ENCODE measurements at places on chromosomes 2 and 18. TPM values are rescaled to one million over a fixed set of nuclear protein-coding genes. Genes with fewer than 3 reads are reported as not detected.

The TMEM178A gene
- 102 TPM for polyA plus RNA-seq

The FAM98A gene
- 58.5 TPM for polyA plus RNA-seq

The BCS1L gene
- polyA plus RNA-seq: 58.6 TPM

The PSD4 gene
- polyA plus RNA-seq: 10.0 TPM

The NT5C1B gene
- 1.5 TPM for polyA plus RNA-seq

The ALPG gene
- not detected for polyA plus RNA-seq

The POTEI gene
- 0.08 TPM for polyA plus RNA-seq

The IER3IP1 gene
- polyA plus RNA-seq: 36.3 TPM

DNA sequence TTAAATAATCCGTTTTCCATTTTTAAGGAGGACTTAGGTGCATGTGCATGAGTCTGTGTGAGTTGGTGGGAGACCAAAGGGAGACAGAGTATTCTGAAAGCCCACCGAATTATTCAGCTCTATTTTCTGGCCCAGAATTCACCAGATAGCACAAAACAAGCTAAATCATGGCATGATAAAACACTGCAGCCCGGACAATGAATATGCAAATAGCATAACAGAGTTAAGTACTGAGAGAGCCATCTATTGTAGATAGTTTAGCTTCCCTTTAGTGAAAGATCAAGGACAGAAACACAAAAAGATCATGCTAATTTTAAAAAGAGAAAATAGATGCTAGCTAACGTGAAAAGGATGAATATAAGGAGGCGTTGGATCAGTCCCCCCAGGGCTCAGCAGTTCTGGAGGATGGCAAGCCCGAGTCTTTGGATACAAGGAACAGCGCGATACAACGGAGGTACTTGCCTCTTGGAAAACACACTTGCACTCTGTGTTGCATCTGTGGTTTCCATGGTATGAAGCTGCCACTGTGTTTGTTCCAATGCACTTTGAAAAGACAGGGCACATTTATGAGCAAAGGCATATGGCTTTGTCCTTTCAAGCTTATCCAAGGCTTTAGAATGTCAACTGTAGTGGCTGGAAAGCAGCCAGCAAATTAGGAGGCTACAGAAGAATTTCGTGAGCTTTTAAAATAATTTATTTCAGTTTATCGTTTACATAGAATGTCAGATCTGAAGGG is 119.9 kb downstream of the LYPD1 start:
- no peak for DNase-seq

DNA sequence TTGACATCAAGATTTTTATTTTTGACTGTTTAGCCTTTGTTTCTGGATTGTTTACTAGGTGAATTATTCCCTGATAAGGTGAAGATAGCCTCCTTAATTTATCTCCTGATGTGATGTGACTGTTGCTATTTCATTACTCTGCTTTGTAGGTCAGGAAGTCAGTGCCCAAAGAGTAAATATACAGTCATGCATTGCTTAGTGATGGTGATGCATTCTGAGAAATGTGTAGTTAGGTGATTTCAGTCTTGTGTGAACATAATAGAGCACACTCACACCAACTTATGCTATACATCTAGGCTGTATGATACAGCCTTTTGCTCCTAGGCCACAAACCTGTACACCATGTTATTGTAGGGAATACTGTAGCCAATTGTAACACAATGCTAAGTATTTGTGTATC is 102.4 kb upstream of the THUMPD2 start:
- no peak for DNase-seq

DNA sequence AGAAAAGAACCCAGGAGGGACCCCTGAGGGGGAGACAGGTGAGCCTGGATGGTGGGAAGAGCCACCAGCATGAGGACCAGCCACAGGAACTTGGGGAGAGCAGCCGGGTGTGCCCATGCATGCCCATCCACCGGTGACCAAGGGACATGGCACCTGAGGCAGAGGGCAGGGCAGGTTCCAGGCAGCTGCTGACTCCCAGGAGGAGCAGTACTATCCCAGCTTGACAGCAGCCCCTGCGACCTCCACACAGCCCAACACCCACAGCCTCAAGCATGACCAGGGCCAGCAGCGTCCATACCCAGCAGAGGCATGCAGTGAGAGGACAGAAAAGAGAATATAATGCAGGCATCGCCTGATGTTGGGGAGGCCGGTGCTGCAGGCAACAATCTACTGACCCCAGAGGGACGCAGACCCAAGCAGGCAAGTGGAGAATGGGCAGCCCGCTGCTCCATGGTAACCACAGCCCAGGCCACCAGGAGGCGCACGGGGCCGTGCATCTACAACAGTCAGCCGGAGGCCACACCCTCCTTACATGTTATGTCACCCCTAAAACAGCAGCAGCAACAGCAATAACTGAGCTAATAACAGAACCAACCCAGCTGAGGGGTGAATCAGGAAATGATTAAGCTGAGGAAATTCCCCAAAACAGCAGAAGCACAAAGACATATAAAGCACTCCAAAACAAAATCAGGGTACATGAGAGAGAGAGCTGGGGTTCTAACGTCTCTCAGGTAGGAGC is 44.1 kb downstream of the ANKMY1 start:
- peak; percentile 46 for DNase-seq

GRCh38 chr2:44360749-44361329 is 455 bp downstream of the PREPL start:
- DNase-seq: peak; percentile 59

DNA sequence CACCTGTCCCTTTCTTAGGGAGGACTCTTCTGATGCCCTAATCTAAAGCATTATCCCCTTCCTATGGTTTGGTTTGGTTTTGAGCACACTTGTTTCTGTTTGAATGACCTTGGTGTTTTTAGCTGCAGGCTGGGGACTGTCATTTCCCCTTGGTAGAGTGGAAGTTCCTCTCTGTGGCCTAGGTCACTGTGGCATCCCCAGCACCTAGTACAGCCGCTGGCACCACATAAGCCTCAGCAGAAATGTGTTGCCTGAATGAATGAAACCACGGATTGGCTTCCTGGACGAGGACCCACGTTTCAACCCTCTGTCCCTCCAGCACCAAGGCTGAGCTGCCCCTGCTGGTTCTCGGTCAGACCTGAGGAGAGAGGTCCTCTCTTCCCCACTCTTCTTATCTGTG is 159.9 kb downstream of the CTIF start:
- DNase-seq: no peak

- DNase-seq: peak; percentile 81
Measured at GRCh38 chr2:44479127-44479887, 117.6 kb downstream of the CAMKMT start.

DNA sequence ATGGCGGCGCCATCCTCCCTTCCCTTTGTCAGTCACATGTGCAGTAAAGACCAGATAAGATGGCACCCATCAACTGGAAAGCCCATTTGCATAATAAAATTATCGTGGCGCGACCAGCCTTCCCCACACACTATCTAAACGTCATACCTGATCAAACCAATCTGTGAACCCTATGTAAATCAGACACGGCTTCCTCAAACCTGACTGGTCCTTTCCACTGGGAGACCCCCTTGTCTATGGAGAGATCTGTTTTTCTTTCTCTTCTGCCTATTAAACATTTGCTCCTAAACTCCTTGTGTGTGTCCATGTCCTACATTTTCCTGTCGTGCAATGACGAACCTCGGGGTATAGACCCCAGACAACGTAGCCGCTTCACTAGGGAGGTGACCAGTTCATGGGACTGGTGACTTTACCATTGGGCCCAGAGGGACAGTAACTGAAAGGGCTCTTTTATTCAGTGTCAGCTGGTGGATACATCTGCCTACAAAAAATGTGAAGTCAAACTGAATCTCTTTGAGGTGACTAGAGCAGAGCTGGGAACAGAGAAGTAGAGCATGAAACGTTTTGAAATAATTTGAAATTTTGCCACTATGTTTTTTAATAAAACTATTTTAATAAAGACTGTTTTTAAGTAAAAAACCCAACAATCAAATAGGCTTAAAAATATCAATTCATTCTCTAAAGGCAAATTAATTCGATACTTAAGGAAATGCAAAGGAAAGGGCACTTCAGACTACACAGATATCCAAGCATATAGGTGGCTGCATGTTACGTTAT is 87.5 kb downstream of the SOCS6 start:
- no peak for DNase-seq

GRCh38 chr2:19812166-19812565 is 89.6 kb downstream of the TTC32 start:
- DNase-seq: no peak

DNA sequence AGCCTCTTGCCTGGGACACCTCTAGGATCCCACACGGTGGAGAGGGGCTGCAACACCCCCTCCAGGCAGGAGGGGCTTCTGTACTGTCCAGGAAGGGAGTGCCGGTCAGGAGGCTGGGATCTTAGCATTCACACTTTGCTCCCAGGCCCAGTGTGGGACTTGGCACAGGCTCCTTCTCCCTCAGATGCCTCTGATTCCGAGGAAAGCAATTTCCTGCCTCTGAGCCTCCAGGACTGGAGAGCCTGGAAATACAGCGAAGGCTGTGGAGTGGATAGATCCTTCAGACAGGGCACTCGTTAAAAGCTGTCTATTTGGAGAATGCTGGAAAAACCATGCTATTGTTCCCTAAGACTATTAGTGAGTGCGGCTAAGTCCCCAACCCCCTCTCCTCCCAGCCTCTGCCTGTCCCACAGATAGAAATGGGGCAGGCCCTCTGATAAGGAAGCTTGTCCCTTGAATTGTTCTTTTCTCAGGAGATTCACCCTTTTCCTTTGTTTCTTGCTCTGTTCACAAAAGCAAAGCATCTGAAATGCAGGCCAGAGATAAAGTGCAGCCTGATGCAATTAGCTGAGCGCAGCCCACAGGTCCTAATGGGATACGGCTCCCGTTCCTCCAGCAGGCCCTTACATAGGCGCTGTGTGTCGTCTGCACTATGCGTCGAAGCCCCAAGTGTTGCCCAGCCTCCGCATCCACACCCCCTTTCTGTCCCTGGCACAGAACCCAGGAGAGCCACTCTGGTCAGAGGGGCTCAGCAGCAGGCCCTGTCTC is 252.2 kb downstream of the KLHL29 start:
- DNase-seq: no peak

GRCh38 chr2:212408524-212408923 is 130.1 kb downstream of the ERBB4 start:
- no peak for DNase-seq

DNA sequence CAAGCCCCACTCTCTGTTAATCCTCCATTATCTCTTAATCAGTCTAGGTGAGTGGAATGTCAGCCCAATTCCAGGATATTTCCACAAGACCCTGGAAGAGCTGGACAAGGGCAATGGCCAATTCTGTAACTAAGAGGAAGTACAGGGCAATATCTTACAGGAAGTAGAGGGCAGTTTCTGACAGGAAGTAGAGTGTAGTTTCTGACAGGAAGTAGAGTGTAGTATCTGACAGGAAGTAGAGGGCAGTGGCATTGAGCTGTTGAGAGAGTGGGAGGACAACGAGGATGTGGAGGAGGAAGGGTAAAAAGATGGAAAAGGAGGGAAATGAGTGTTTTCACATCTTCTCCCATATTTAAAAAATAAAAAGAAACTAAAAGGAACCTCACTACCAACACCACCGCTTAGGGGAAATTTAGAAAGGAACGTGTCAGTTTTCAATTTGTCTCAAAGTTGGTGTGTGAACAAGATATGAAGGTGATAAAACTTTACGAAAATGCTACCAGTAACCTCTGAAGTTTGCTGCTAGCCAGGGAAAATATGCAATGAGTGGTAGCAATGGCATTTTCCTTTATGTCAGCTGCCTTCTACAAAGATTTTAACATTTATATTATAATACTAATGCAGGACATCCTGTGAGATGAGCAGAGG is 430.9 kb upstream of the HNRNPA3 start:
- no peak for DNase-seq

DNA sequence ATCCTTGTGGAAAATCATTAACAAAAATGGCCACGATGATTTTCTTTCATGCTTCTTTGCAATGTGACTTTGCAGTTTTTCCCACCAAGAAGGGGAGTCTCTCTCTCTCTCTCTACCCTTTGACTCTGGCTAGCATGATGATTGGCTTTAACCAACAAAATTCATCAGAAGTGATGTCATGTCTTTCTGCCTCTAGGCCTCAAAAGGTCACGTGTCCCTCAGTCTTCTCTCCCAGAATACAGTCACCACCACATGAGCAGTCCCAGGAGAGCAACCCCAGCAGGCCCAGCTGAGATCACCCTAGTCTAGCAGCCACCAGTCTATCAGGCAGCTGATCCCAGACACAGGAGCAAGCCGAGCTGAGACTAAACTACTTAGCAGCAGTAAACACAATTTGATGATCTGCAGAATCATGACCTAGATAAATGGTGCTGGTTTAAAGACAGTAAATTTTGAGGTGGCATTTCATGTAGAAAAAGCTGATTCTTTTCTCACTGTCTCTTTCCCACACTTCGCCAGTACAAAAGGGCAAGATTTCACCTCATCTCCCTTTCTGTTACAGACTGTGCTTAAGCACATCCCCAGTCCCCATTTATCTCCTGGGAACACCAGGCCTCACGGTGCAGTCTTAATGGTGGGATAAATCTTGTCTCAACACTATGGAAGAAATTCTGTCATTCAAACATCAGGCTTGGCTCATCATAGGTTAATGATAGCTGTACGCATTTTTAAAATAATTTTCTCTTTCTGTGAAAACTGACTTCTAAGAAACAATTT is 132.7 kb downstream of the SCG2 start:
- DNase-seq: no peak

DNA sequence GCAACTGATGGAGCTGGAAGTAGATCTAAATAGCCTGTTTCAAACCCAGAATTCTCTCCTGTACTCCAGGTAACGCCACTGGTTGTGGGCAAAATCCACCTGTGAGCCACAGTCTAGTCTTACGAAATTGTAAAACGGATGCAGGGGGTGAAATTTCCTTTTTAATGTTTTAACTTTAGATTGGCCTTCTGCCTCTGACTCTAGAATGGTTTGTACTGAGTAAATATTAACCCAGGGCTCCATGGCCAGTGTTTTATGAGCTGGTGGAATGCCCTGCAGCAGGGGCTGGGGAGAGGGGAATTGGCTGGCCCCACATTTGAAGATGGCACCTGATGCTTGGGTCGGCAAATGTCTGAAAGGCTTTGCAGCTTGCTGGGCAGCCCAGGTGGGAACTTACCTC is 156.6 kb downstream of the MYCN start:
- DNase-seq: peak; percentile 30

- no peak for DNase-seq
Measured at GRCh38 chr2:3664925-3665324, 6.9 kb downstream of the ALLC start.

DNA sequence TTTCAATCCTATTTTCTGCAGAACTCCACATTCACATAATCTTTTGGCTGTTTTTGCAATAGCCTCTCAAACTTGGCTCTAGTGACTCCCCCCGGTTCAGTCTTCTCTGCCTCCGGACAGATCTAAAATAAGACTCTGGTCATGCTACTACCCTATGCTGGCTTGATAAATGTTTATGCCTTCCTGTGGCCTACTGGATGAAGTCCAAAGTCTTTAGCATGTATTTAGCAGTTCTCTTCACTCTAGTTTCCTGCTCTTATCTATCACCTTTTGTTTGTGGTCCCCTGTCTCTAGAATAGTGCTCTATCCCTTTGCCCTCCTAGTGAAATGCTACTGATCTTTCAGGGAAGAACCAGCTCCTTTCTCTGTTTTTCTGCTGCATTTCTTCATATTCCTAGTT is 14.4 kb downstream of the ADCYAP1 start:
- DNase-seq: no peak

- no peak for DNase-seq
Measured at GRCh38 chr2:60100034-60100433, 453.4 kb downstream of the BCL11A start.

- no peak for DNase-seq
Measured at GRCh38 chr2:70887550-70888246, 48.0 kb upstream of the ATP6V1B1 start.

Measured in left kidney (tissue), 8 donors.